Neural progenitor cell (in vitro differentiated cells): ENCODE measurements at places on chromosomes 11 and 22. TPM values are rescaled to one million over a fixed set of nuclear protein-coding genes. Genes with fewer than 3 reads are reported as not detected.
A peak's percentile ranks its signal among the peaks of the same experiment; 100 is the strongest.

- H3K27ac ChIP-seq = no peak overlapping the region
- no peaks in the 10 kb centered on the region for H3K36me3 ChIP-seq
- no peaks in the 10 kb centered on the region for H3K4me1 ChIP-seq
- no peak for DNase-seq
- H3K27me3 ChIP-seq = no peaks in the 10 kb centered on the region
Measured at GRCh38 chr11:64959498-64959897, 12.4 kb downstream of the MAJIN start.

Gene GDPD4
- not detected in 2 replicates for total RNA-seq

GRCh38 chr11:32387411-32387810 is 47.9 kb downstream of the WT1 start:
- no peak for DNase-seq
- no peaks in the 10 kb centered on the region for H3K36me3 ChIP-seq
- H3K4me1 ChIP-seq = no peaks in the 10 kb centered on the region

GRCh38 chr11:129815596-129816461 is at the start of gene TMEM45B:
Gene TMEM45B, plus strand, starts transcription at chr11:129815848. Its CDS starts 36,635 bp downstream, at chr11:129852483.
- H3K27ac ChIP-seq = no peak within 1 kb of the TSS
- H3K4me1 ChIP-seq = no peaks in the 10 kb centered on the region
- no peaks in the 10 kb centered on the region for H3K36me3 ChIP-seq
- H3K4me3 ChIP-seq = peak within 1 kb of the TSS; percentile 48

GRCh38 chr11:69215216-69215615 is 59.5 kb downstream of the SMIM38 start:
- no peaks in the 10 kb centered on the region for H3K27me3 ChIP-seq
- H3K4me3 ChIP-seq = no peak overlapping the region
- H3K27ac ChIP-seq = no peak overlapping the region

Gene CABP7
- total RNA-seq = 0.09 TPM in 1 of 2 replicates, not detected in the other

Gene ACAD8
- total RNA-seq = 34.5 and 48.4 TPM in 2 replicates

DNA sequence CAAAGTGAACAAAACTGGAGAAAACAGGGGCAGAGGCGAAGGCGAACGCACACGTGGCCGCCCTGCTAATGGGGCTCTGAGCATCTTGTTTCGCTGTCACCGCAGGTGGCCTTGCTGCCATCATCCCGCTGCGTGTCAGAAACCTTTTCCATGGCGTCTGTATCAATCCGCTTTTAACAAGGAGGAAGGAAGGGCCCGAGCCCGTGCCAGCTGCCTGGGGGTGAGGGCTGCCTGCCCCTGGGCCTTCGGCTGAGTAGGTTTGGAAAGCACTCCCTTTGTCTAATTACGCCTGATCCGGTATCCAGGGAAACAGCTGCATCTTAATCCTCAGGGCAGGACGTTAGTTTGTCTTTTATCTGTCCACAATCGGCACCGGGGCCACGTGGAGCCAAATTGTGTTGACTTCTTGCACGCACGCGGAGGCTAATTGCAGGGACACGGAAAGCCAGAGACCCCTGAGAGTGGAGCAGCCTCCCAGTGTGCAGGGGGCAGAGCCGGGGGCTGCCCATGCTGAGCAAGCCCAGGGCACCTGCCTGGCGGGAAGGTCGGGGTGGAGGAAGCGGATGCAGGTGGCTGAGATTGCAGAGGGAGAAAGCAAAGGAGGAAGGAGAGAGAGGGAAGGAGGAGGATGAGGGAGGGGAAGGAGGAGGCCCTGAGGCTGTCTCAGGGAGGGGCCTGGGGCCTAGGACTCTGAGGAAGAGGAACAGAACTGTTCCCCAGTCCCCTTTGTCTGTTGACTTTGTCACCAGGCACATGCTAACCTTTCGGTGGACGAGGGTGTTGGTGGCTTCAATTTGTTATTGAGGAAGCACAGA is 19.2 kb upstream of the TH start:
- DNase-seq = peak; percentile 91
- peaks cover 35% of the 10 kb centered on the region for H3K4me1 ChIP-seq
- H3K27me3 ChIP-seq = no peaks in the 10 kb centered on the region
- no peaks in the 10 kb centered on the region for H3K36me3 ChIP-seq
- H3K4me3 ChIP-seq = no peak overlapping the region

DNA sequence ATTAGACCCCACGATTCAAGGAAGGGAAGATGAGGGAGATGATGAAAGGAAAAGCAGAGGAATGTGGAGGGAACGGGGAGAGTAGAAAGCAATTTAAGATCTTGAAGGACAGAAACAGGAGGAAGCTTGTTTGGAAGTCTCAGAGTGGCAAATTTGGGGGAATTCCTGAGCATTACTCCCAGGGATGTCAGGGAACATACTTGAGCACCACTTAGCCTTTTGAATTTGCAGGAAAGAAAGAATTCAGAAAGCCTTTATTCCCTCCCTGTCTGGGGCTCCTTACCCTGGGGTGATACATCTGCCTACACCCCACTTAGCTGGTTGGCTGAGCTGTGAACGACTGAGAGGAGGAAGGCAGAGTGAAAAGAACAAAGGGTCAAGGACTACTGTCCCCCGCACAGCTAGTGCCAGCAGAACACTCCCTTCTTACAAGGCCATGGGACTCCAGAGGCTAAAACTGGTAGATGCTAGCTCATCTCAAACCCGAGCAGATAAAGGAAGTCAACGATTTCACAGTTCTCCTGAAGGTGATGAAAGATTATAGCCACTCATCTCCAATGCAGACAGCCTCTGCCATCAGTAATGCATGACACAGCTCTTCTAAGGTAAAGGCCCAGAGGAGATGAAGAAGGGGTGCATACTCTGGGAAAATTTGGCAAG is 84.0 kb upstream of the AKIP1 start:
- H3K27me3 ChIP-seq = no peaks in the 10 kb centered on the region
- no peak overlapping the region for H3K4me3 ChIP-seq
- no peak for DNase-seq
- H3K27ac ChIP-seq = peak overlapping the region; percentile 89
- no peaks in the 10 kb centered on the region for H3K36me3 ChIP-seq

Gene SCGB1A1
- total RNA-seq = not detected in 2 replicates

- H3K4me1 ChIP-seq = no peaks in the 10 kb centered on the region
- DNase-seq = no peak
- H3K27ac ChIP-seq = no peak overlapping the region
- H3K36me3 ChIP-seq = no peaks in the 10 kb centered on the region
- H3K27me3 ChIP-seq = no peaks in the 10 kb centered on the region
Measured at GRCh38 chr11:12051287-12051662, 42.8 kb upstream of the DKK3 start.

Gene PAFAH1B2
- 161 and 203 TPM in 2 replicates for total RNA-seq

DNA sequence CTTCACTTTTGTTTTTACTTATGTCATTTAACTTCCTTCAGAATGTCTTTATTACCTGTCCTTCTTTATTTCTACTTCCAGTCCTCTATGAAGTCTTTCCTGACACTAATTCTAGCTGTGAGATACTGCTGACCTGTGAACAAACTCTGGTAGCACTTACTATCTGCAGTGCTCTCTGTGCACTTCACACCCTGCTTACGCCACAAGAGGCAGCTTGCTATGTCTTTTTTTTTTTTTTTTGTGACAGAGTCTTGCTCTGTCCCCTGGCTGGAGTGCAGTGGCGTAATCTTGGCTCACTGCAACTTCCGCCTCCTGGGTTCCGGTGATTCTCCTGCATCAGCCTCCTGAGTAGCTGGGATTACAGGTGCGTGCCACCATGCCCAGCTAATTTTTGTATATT is 10.7 kb downstream of the STIM1 start:
- peaks cover 13% of the 10 kb centered on the region for H3K4me1 ChIP-seq
- H3K4me3 ChIP-seq = no peak overlapping the region
- no peak for DNase-seq
- H3K27me3 ChIP-seq = no peaks in the 10 kb centered on the region
- no peaks in the 10 kb centered on the region for H3K36me3 ChIP-seq
- no peak overlapping the region for H3K27ac ChIP-seq

- peaks cover 25% of the 10 kb centered on the region for H3K27me3 ChIP-seq
- no peaks in the 10 kb centered on the region for H3K36me3 ChIP-seq
- DNase-seq = no peak
- peaks cover 46% of the 10 kb centered on the region for H3K4me1 ChIP-seq
Measured at GRCh38 chr22:23534201-23534850, 45.8 kb downstream of the IGLL1 start.

Gene HBG1
- total RNA-seq = not detected in 2 replicates

- H3K4me3 ChIP-seq = no peak overlapping the region
- H3K27me3 ChIP-seq = no peaks in the 10 kb centered on the region
- no peak for DNase-seq
- H3K4me1 ChIP-seq = no peaks in the 10 kb centered on the region
Measured at GRCh38 chr11:36222831-36223635, 66.2 kb downstream of the COMMD9 start.

- no peak for DNase-seq
- H3K4me1 ChIP-seq = no peaks in the 10 kb centered on the region
- no peak overlapping the region for H3K27ac ChIP-seq
- no peaks in the 10 kb centered on the region for H3K36me3 ChIP-seq
- H3K4me3 ChIP-seq = no peak overlapping the region
Measured at GRCh38 chr11:45834298-45834756, 12.9 kb upstream of the CRY2 start.

DNA sequence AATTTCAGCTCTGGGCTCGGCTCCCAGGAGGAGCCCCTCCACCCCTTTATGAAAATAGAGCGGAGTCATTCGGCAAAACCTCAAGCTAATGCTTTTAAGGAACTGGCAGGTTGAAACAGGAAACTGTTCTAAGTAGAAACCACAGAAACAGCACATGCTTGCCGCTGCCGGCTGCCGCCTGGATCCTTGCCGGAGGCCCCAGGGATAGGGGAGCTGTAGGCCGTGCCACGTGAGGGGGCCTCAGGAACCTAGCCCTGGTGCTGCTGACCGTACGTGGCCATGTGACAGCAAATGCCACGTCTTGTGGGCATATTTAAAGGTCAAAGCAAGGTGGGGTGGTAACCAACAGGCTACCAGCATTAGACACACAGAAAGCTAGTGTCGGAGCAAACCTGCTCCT is 77.9 kb upstream of the TIMP3 start:
- H3K27ac ChIP-seq = no peak overlapping the region
- H3K4me3 ChIP-seq = no peak overlapping the region
- no peak for DNase-seq
- no peaks in the 10 kb centered on the region for H3K4me1 ChIP-seq
- H3K36me3 ChIP-seq = no peaks in the 10 kb centered on the region

GRCh38 chr11:67366546-67366945 is 6.9 kb downstream of the CLCF1 start:
- DNase-seq = no peak
- no peak overlapping the region for H3K27ac ChIP-seq
- peaks cover 16% of the 10 kb centered on the region for H3K4me1 ChIP-seq
- peaks cover 20% of the 10 kb centered on the region for H3K27me3 ChIP-seq
- no peak overlapping the region for H3K4me3 ChIP-seq
- no peaks in the 10 kb centered on the region for H3K36me3 ChIP-seq

GRCh38 chr11:22584976-22585375 is 40.6 kb downstream of the FANCF start:
- DNase-seq = no peak
- H3K4me3 ChIP-seq = no peak overlapping the region
- no peaks in the 10 kb centered on the region for H3K36me3 ChIP-seq
- no peaks in the 10 kb centered on the region for H3K27me3 ChIP-seq

Gene OR10A2
- total RNA-seq = not detected in 2 replicates
